ENCODE measurements at places on chromosomes 6 and 20.

DNA sequence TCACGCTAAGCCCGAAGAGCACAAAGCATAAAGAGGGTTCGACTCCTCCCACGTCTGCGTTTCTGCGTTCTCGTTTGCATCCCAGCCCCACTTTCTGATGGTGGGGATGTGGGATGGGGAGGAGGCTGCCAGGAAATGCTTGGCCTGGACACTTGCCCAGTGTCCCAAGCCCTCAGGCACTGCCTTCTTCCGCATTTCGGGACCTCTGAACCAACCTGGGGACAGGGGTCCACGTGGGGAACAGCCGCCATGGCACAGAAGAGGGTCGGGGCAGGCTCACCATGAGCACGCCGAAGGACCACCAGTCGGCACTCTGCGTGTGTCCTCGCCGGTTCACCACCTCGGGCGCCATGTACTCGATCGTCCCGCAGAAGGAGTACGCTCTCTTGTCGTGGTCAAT, 88.2 kb downstream of the RAMACL start:
- no peak for DNase-seq

GRCh38 chr6:6730831-6731230, 142.3 kb downstream of the LY86 start:
- DNase-seq, result no peak

DNA sequence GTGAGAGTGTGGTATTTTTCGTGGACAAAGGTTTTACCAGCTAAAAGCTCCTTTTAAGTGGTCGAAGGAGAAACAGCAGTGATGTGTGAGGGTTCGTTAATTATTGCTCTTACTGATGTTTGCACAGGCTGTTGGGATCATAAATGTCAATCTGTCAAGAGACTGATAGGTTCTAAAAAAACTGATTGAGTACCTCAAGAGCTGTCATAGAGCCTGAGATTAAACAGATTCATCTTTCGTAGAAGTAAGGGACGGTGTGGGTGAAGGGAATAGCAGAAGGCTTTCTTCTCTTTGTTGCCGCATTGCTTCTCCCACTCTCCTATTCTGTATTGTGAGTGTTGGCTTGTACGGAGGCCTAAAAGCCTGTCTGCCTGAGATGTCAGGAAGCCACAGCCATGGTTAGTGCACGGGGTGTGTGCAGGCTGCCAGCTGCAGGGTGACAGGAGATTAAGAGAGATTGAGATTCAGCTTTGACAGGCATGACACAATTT, 291.0 kb downstream of the ZFAND3 start:
- DNase-seq, result no peak

GRCh38 chr6:2116496-2116895, 128.9 kb downstream of the GMDS start:
- DNase-seq, result no peak

DNA sequence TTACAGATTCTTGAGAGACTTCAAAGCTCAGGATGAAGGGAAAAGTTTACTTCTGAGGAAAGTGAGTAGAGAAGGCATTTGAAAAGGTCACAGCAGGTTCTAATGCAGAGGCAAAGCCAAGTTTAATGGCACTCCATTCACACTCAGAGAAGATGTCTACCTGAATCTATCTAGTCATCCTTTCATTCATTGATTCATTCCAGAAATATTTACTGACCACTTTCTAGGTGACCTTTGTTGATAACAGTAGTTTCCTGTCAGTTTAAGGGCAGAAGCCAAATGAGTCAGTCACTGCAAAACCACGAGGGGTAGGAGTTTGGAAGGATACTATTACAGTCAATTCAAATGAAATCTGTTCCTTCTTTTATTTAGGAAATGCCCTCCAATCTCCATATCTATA, 30.8 kb downstream of the FBXO5 start:
- no peak for DNase-seq

- DNase-seq, result no peak
Observed at GRCh38 chr6:101458826-101459225, 65.3 kb downstream of the GRIK2 start.

- peak; percentile 37 for DNase-seq
Observed at GRCh38 chr6:42049948-42050296, 402 bp upstream of the TAF8 start.

- DNase-seq, result no peak
Observed at GRCh38 chr6:132401618-132402285, 477 bp upstream of the MOXD1 start.

DNA sequence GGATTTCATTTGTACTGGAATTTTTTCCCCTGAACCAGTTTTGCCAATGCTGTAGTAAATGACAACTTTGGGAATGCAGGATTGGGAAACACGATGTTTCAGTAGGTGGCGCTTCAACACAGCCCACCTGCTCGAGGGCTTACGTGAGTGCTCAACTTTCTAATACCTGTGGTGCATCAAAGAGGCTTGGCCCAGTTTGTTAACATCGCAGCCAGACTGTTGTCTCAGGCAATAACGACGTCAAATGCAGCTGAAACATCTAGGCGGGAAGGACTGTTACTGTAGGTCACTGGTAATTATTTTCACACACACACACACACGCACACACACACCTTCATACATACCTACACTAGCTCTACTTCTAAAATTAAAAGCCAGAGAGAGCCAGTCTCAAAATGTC, 815.5 kb upstream of the SLC35B3 start:
- no peak for DNase-seq

DNA sequence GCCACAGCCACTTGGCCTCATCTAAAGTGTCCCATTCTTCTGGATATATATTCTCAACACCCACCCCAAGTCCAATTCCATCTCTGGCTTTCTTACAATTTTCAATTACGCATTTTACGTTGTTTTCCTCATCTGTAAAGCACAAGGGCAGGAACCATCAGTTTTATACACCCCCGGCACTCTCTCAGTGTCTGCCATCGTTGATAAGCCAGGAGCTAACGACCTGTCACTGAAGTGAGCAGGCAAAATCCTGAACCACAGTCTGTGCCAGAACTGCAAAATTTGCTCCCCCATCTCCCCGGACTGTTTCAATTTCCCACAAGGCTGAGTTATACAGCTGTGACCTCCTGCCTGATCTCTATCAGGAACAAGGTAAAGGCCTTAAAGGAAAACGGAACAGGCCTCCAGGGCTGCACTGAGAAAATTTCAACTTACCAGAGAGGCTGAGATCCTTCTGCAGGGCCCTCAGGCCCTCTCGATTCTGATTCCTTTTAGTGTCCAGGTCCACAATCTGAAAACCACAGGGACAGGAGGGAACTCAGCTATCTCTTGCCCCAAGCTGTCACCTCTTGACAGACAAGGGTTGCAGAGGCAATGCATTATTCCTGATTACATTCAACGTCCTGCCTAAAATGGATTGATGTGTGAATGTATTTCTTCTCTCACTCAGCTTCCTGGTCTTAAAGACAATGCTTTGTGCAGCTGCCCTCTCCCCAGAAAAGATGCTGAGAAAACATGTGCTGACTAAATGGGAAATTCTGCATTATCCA, 1.8 kb downstream of the PDRG1 start:
- DNase-seq, result no peak

DNA sequence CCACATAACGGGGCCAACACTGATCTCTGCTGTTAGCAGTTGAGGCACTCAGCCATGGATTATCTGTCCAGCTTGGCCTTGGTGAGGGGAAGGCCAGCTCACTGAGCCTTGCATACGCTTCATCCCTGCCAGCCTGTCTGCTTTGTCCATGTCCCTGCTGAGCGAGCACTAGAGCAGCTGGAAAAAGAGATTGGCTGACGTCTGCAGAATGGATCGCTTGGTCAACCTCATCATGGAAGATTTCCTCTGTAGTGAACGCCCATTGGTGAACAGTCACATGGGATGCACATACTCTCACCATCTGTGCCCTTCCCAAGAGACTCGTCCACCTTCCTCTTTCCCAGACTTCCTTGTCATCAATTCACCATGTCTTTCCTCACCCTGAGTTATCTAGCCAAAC, 26.9 kb downstream of the MUC22 start:
- no peak for DNase-seq

GRCh38 chr20:60055740-60056139, 97.5 kb downstream of the CDH26 start:
- peak; percentile 22 for DNase-seq

DNA sequence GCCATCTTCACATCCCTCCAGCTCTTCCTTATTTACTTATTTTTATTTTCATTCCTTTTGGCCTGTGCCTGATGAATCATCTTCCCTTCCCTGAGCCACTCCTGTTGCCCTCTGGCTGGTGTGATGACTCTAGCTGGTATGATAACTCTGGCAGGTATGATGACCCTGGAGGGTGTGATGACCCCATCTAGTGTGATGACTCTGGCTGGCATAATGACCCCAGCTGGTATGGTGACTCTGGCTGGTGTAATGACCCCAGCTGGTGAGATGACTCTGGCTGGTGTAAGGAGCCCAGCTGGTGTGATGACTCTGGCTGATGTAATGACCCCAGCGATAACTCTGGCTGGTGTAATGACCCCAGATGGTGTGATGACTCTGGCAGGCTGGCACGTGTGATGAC, 426.8 kb downstream of the QKI start:
- DNase-seq, result no peak

- no peak for DNase-seq
Observed at GRCh38 chr20:25525867-25526266, 59.5 kb downstream of the NINL start.

GRCh38 chr20:3412600-3413392, 5.3 kb upstream of the DNAAF9 start:
- no peak for DNase-seq

DNA sequence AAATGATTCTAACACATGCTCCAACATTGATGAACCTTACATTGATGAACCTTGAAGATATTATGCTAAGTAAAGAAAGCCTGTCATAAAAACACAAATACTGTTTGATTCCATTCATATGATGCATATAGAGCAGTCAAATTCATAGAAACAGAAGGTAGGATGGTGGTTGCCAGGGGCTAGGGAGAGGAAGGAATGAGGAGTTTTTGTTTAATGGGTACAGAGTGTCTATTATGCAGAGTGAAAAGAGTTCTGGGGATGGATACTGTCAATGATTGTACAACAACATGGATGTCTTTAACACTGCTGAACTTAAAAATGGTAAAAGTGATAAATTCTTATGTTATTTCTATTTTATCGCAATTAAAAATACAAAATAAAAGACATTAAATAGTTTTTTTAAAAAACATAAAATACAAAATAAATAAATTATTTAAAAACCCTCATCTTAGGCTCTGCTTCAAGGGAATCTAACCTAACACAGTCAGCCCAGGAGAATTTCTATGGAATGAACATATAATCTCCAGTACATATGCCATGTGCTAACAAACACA, 451.0 kb downstream of the PLCB1 start:
- DNase-seq, result no peak

DNA sequence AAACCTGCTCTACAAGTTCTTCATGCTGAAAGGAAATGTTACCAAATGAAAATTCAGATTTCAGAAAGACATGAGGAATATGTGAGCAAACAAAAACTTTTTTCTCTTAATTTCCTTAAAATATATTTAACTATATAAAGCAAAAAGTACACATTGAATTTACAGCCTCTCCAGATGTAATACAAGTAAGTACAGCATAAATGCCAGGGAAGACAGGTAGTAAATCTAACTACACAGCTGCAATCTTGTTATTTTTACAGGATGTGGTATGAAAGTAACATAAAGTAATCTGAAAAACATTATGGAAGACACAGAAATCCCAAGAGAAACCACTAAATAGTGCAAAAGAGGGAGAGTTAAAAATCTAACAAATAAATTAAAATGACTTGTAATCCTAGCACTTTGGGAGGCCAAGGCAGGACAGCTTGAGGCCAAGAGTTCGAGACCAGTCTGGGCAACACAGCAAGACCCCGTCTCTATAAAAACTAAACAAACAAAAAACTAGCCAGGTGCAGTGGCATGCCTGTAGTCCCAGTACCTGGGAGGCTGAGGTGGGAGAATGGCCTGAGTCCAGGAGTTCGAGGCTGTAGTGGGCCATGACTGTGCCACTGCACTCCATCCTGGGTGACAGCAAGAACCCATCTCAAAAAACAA, 50.7 kb downstream of the FAM8A1 start:
- no peak for DNase-seq

DNA sequence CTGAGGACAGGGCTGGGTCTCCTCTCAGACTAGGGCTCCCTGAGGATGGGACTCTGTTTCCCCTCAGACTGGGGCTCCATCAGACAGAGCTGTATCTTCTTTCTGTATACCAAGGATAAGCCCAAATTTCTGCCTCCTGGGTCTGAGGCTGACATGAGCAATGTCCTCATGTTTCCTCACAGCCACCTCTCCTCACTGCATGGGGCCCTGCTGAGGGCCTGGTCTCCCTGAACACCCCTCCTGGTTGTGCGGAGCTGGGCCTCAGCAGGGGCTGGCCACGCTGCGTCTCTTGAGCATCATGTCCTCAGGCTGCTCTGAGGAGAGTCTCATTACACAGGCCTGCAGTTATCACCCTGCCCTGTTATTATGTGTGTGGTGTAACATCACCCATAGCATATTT, 144.6 kb downstream of the LRFN2 start:
- no peak for DNase-seq

DNA sequence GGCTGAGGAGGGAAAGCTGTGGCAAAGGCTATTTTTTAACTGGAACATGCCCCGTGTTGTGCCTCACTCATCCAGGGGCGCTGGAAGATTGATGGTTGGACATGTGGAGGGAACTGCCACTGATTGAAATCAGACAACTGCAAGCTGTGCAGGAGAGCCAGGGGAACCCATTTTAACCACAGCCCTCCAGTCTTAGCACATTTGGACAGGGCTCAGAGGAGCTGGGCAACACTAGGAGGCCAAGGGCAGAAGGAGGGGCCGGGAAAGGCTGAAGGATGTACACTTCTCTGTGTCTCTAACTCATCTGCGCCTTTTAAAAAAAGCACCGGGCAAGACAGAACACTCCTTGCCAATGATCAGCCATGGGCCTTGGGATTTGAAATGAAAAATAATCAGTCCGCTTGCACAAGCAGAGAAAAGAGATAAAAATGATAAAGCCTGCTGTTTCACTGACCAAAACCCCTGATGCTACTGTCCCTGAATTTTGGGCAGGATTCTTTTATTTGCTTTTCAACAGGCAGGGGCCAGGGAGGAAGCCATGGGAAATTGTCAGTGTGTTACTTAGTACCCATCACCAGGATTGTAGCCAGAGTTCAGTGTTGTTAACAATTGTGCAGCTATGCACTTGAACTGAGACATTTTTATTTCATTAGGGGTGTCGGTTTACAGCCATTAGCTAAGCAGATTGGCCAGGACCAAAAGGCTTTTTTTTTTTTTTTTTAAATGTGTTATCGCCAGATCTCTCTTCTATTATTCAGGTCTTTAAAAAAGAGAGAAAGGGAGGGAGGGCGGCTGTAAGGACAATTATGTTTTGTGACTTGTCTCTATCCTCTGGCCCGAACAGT, 109.3 kb upstream of the EYA4 start:
- DNase-seq, result no peak
